Naive thymus-derived CD4-positive, alpha-beta T cell (primary cell): ENCODE measurements at places on chromosomes 3 and 15. TPM values are rescaled to one million over a fixed set of nuclear protein-coding genes. Genes with fewer than 3 reads are reported as not detected.
A peak's percentile ranks its signal among the peaks of the same experiment; 100 is the strongest.

- no peak for DNase-seq
Measured at GRCh38 chr15:70121624-70122302, 24.0 kb upstream of the TLE3 start.

DNA sequence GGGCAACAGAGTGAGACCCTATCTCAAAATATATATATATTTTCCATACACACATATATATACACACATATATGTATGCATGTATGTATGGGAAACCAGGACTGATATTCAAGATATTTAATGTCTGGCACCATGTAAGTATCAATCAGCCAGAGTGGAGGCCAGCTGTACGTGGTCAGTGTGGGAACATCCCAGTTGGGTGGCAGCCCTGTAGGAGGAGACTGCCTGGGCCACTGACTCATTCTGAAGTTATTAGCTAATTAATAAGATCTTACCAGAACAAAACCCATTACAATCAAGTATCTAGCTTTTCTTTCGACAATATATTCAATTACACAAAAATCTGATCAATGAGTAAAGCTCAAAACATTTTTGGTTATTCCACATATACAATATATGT is 85.1 kb upstream of the OCA2 start:
- DNase-seq: no peak

DNA sequence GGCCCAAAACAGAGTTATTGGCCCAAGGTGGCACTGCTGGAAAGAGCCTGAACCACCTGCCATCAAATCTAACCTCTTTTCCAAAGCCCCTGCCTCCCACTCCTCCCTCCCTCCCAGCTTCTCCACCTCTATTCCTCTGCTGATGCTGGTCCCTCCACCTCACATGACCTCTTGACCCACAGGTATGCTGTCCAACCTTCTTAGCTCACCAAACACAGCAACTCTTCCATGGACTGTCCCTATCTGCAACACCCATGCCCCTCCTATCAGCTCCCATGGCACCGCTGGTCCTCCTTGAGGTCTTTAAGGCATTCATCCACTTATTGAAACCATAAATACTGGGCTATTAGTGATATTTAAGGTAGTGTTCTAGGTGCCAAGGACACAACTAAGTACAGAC is 12.6 kb downstream of the NUP210 start:
- no peak for DNase-seq

GRCh38 chr3:139476348-139476747 is at the start of gene RBP2:
Gene RBP2 (minus strand): TSS chr3:139476516. CDS start chr3:139476459, 57 bp downstream.
- no peak for DNase-seq

DNA sequence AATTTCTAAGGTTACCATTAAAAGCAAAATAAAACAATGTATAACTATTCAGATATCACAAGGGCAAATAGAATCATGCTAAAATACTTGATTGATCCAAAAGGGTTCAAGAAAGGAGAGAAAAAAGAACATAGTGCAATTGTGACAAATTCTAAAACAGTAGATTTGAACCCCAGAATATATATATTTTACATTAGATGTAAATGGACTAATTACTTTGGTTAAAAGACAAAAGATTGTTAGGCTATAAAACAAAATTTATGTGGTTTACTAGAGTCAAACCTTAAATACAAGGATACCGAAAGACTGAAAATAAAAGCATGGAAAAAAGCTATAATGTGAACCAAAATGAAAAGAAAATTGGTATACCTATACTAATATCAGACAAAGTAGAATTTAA is 129.3 kb downstream of the ADAMTSL3 start:
- no peak for DNase-seq

GRCh38 chr3:98583766-98584165 is 9.6 kb downstream of the CPOX start:
- DNase-seq: no peak

C3orf70 gene
- not detected for total RNA-seq

DNA sequence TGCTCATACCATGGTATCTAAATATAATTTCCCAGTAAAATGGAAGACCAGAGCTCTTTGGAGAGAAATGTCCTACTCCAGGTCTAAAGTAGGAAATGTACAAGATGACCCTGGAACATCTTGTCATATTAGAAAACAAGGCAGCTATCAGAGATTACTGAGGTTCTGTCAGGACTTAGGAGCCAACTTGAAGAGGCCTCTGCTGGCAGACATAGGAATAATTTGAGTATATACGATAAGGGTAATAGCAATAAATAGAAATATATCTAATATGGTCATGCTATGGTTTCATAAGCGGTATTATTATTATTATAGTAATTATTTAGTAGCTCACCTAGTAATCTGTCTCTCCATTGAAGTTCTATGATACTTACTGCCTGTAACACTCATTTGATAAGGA is 224.2 kb downstream of the SOX2 start:
- no peak for DNase-seq

GRCh38 chr15:82139823-82140268 is 94.0 kb upstream of the MEX3B start:
- peak; percentile 16 for DNase-seq
